ENCODE measurements at places on chromosomes 3 and 15. TPM values are rescaled to one million over a fixed set of nuclear protein-coding genes. Genes with fewer than 3 reads are reported as not detected.

The LMCD1 gene
- total RNA-seq = 50.6 TPM

DNA sequence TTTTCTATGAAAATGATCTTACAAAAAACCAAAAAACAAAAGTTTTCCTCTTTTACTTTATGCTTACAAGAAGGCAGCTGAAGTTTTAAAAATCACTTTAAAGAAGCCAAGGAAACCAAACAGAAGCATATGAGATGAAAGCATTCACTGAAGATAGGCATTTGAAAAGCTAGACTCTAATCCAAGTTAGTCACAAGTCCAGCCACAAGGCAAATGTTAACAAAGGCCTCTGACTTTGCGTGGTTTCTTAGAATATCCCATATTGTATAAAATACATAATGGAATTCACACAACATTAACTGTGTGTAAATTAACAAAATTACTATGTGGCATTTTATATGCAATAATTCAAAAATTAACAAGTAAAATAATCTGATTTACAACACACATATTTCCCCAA, 17.7 kb downstream of the MRPL3 start:
- no peak overlapping the region for H3K27ac ChIP-seq
- H3K27me3 ChIP-seq = no peaks in the 10 kb centered on the region
- peaks cover 18% of the 10 kb centered on the region for H3K36me3 ChIP-seq
- no peak for DNase-seq

The EFCC1 gene
- total RNA-seq = not detected

- no peak overlapping the region for H3K4me3 ChIP-seq
- peaks cover 44% of the 10 kb centered on the region for H3K4me1 ChIP-seq
- H3K27ac ChIP-seq = no peak overlapping the region
- peaks cover 5% of the 10 kb centered on the region for H3K36me3 ChIP-seq
These were observed 66.9 kb downstream of the DCLK3 start for GRCh38 chr3:36697229-36698001.

GRCh38 chr3:194379651-194380050, 10.1 kb upstream of the LRRC15 start:
- no peaks in the 10 kb centered on the region for H3K36me3 ChIP-seq
- no peak for DNase-seq
- no peak overlapping the region for H3K4me3 ChIP-seq
- peaks cover 10% of the 10 kb centered on the region for H3K27me3 ChIP-seq
- peaks cover 28% of the 10 kb centered on the region for H3K4me1 ChIP-seq

- H3K27ac ChIP-seq = peak overlapping the region; percentile 62
- H3K27me3 ChIP-seq = no peaks in the 10 kb centered on the region
- peaks cover 72% of the 10 kb centered on the region for H3K4me1 ChIP-seq
- peak; percentile 83 for DNase-seq
These were observed 59.5 kb downstream of the SCN11A start for GRCh38 chr3:38992117-38992760.

DNA sequence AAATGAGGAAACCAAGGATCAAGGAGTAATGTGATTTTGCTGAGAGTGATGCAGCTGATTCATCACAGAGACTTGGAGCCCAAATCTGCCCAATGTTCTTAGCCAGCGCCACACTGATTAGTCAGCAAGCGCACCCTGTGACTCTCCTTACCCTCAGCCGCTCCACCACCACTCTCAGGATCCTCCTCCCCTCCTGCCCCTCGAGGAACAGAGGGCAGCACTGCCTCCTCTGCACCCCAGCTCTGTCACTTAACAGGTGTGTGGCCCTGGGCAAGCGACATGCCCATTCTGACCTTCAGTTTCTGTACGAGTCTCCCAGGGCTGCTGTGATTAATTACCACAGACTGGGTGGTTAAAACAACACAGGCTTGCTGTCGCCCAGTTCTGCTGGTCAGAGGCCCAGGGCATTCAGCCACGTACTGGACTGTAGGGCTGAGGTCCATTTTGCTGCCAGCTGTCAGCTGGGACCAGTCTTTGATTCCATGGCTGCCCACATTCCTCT, 36.1 kb upstream of the HRH1 start:
- H3K4me1 ChIP-seq = peaks cover 36% of the 10 kb centered on the region
- peak; percentile 71 for DNase-seq
- H3K4me3 ChIP-seq = peak overlapping the region; percentile 79

DNA sequence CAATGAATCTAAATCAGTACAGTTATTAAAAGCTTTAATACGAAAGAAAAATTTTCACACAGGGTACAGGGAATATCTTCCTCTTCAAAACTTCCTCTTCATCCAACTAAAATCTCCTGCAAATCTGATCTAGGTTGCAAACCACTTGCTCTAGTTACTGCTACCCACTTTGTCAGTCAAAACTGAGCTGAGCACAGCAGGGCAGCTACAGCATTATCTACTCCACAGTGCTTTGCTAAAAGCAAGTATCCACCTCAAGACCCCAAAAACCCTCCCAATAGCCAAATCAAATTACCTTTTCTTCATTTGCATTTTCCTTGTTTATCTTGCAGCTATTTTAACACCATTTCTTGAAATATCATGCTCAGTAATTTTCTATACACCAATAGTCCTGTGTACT, 14.7 kb downstream of the ZNF280D start:
- DNase-seq = no peak
- H3K36me3 ChIP-seq = peaks cover 24% of the 10 kb centered on the region
- H3K27me3 ChIP-seq = no peaks in the 10 kb centered on the region
- H3K27ac ChIP-seq = no peak overlapping the region
- peaks cover 11% of the 10 kb centered on the region for H3K4me1 ChIP-seq

DNA sequence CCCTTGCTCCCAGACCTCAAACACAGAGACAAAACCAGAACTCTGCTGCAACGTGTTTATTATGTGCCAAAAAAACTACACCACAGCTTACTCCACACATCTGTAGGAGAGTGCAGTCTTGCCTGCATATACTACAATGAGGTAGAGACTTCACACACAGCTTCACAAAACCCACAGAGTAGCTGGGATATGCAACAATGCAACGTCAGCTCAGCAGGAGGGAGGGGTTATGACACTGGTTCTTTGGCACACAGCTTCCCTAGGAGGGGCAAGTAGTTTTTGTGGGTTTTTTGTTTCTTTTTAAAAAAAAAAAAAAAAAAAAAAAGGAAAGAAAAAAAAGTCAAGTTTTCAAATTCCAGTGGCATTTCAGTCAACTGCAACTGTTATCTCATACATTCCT, 2.9 kb upstream of the RPS17 start:
- peaks cover 11% of the 10 kb centered on the region for H3K27me3 ChIP-seq
- peak overlapping the region; percentile 43 for H3K27ac ChIP-seq

The NANOGP8 gene
- not detected for total RNA-seq

DNA sequence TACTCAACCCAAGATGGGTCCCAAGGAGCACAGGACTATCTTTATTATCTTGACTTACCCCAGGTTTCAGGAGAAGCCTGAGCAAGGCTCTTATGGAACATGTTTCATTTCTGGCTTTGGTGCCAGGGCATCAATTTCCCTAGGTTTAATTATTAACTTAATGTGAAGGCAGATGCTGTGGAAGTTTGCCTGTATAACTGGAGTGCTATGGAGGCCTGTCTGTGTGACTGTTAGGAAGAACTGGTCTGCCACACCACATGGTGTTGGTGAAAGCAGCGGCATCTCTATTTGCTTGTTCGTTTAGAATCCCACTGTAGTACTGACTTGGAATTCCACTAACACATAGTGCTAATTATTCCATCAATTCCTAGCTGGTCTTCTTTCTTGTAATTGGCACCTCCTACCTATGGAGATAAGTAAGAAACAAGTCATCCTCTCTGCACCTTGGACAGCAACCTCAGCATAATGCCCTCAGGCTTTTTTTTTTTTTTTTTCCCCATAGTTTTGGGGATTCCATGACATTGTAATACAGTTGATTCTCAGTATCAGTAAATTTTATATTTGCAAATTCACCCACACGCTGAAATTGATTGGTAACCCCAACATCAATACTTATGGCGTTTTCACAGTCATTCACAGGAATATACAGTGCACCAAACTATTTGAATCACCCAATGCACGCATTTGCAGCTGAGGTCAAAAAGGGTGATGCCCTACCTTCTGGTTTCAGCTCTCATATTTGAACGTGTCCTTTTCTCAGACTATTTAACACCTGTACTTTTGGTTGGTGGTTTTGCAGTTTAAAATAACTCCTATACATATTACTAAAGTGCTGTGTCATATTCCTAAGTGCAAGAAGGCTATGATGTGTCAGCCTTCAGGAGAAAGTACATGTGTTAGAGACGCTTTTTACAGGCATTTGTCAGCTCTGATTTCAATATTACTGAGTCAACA, 772.8 kb upstream of the LMCD1 start:
- no peak overlapping the region for H3K4me3 ChIP-seq
- DNase-seq = no peak
- no peak overlapping the region for H3K27ac ChIP-seq
- H3K4me1 ChIP-seq = no peaks in the 10 kb centered on the region
- H3K27me3 ChIP-seq = no peaks in the 10 kb centered on the region
- no peaks in the 10 kb centered on the region for H3K36me3 ChIP-seq

GRCh38 chr3:178437236-178437635, 99.0 kb upstream of the KCNMB2 start:
- peaks cover 2% of the 10 kb centered on the region for H3K27me3 ChIP-seq
- H3K27ac ChIP-seq = no peak overlapping the region
- no peaks in the 10 kb centered on the region for H3K36me3 ChIP-seq
- H3K4me3 ChIP-seq = no peak overlapping the region
- no peaks in the 10 kb centered on the region for H3K4me1 ChIP-seq

GRCh38 chr15:47258521-47258920, 458.8 kb upstream of the SEMA6D start:
- DNase-seq = no peak
- no peak overlapping the region for H3K27ac ChIP-seq
- H3K27me3 ChIP-seq = peaks cover 2% of the 10 kb centered on the region
- H3K4me3 ChIP-seq = no peak overlapping the region

DNA sequence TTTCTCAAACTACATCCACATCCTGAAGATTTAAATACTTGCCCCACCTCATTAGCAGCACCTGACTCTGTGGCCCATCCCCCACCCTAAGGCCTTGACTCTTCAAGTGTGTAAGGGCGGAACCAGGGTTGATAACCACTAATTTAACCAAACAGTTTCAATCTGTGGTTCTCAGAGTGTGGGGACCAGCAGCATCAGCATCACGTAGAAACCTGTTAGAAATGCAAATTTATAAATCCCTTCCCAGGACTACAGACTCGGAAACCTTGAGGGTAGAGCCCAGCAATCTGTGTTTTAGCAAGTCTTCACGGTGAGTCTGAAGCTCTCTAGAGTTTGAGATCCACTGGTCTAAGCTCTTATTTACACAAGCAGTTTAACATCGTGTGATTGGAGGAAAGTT, 12.4 kb downstream of the GNB4 start:
- no peaks in the 10 kb centered on the region for H3K36me3 ChIP-seq
- no peak overlapping the region for H3K4me3 ChIP-seq
- no peak overlapping the region for H3K27ac ChIP-seq
- H3K4me1 ChIP-seq = peaks cover 20% of the 10 kb centered on the region
- no peak for DNase-seq
